ENCODE measurements at places on chromosomes 6 and 20.

DNA sequence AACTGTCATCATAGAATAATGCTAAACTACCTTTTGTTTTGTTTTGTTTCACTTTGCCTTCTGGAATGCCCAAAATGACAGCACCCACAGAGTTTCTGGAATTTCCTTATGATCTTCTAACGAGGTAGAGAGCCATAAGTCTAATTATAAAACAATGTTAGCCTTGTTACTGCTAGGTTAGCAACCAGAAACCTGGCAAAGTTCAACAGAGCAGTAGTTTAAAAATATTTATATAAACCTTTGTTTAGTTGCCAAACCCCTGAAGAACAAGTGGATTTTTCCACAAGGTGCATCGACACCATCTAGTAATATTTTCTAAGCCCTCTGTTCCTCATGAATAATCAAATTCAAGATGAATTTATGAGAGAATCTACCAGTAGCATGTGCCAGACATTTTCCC, 27.6 kb upstream of the IPCEF1 start:
- DNase-seq, result peak; percentile 36

GRCh38 chr6:122130026-122130348, 269.5 kb upstream of the HSF2 start:
- DNase-seq, result no peak

DNA sequence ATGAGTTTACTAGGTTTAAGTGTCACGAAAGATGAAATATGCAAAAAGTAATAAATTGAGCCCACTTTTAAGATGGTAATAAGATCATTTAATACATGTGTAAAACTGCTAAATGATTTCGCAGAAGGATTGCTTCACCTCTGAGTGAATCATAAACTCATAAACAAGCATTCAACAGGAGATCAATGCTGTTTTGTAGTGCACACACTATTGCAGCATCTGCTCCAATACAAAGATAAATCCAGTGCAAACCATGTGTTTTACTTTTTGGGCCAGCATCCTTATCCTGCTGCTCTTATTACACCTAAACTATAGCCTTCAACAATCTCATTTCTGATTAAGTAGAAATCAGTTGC, 400.1 kb downstream of the NKAIN2 start:
- DNase-seq, result no peak

DNA sequence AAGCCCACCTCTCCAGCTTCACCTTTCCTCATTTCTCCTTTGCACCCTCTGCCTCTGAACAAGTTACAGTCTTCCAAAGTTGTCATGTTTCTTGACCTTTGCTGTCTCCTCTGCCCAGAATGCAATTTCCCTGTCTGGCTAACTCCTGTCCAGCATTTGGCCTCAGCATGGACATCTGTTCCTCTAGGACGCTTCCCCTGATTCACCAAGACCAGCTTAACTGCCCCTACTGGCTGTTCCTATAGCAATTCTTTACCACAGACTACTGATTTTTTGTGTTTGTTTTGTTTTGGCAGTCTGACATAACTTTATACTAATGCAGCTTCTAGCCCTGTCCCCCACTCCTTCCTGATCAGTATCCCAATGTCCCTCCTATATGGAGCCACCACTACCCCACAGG, 13.4 kb downstream of the GNL1 start:
- no peak for DNase-seq

DNA sequence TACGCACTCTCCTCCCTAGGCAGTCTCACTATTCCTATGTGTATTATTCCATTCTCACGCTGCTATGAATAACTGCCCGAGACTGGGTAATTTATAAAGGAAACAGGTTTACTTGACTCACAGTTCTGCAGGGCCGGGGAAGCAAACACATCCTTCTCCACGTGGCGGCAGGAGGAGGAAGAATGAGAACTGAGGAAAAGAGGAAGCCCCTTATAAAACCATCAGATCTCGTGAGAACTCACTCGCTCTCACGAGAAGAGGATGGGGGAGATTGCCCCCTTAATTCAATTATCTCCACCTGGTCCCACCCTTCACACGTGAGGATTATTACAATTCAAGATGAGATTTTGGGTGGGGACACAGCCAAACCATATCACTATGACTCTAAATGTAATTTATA, 61.9 kb downstream of the ECT2L start:
- no peak for DNase-seq

GRCh38 chr6:137571854-137572253, 77.7 kb upstream of the OLIG3 start:
- DNase-seq, result peak; percentile 18

DNA sequence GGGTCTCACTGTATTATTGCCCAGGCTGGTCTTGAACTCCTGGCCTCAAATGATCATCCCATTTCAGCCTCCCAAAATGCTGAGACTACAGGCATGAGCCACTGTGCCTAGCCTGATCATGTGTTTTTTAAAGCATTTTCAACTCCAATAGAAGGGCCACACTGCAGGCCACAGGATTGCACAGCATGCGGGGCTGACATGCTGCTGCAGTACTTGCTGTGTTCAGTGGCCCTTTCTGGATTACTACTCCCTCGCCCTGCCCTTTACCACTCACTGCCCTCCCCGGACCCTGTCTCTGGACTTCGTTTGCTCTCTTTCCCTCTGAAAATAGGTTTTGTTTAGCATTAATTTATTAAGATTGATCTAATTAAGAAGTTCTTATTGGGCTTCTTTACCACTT, 37.3 kb downstream of the HECA start:
- no peak for DNase-seq

DNA sequence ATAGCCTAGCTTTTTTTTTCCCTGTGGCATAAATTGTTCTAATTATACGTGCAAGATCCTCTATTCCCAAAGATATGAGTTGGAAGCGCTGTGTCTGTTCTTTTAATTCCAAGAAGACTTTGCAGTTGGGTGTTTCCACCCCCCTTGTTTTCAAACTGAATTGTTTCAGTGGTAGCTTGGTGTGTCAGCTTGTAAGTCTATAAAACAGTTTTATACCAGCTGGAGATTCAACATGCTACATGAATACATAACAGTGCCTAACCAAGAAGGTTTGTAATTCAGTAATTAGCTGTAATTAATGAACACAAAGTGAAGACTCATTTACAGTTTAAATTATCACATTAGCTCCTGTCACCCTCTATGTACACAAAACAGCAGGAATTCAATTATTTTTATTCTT, 154.0 kb downstream of the ZNF217 start:
- DNase-seq, result no peak
